Lung (tissue), 17 donors: ENCODE measurements at places on chromosomes 13 and 19. TPM values are rescaled to one million over a fixed set of nuclear protein-coding genes. Genes with fewer than 3 reads are reported as not detected.

DNA sequence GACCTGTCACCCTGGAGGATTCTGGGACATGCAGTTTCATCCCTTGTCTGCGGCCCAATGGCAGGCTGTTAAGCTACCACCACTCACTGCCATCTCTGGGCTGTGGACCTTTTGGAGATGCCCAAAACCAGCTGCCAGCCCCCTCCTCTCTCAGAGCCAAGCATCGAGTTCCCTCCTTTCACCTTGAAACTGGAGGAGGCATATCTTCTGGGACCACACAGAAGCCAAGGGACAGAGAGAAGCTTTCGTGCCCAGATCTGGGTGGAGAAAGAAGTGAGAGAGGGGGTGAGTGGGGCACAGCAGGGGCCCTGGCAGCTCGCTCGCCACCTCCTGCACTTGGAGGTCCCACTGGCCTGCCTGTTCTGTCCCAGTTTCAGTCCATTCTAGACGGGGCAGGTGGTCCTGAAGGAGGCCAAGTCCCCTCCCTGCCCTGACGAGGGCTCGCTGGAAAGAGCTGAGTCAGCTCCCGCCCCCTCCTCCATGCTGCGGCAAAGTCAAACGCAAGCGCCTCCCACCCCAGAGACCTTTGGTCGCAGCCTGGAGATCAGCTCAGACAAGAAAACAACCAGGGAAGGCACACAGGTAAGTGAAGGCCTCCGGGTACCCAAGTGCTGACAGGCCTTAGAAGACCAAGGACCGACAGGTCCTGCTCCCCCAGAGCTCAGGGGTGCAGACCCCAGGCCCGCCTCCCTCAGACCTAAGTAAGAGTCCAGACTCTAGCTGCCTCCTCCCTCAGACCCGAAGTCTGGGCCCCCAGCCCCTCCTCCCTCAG is 3.8 kb downstream of the BCAT2 start:
- H3K27ac ChIP-seq: no peak overlapping the region
- H3K4me1 ChIP-seq: peaks cover under 1% of the 10 kb centered on the region
- H3K4me3 ChIP-seq: no peak overlapping the region
- H3K36me3 ChIP-seq: no peaks in the 10 kb centered on the region
- H3K27me3 ChIP-seq: no peaks in the 10 kb centered on the region

CEACAM3 gene
- total RNA-seq: 4.3 TPM

DNA sequence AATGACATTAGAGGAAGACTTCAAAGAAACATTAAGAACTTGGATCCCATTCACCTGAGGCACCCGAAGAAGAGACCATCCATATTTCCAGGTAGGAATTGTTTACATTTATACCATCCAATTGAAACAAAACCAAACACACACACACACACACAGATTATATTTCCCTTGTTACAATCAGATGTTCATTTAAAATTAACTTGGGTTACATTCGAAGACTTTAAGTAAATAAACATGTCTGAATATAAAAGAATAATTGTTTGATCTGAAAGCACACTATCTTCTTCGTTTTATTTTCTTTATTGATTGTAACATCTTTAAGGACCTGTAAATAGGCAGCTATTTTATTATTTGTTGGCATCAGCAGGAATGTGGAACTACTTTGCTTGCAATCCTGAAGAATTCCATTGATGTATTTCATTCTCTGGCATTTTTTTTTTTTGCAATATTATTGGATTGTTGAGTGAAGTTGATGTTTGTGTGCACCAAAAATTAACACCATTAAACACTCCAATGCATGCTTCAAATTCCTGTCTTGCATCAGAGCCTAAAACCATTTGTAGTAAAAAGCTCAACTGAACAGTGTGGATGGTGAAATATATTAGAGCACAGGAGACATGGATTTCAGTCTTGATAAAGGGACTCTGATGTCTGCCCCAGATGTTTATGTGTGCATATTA is 85.3 kb upstream of the FRY start:
- H3K4me3 ChIP-seq: no peak overlapping the region
- H3K27ac ChIP-seq: no peak overlapping the region
- H3K27me3 ChIP-seq: no peaks in the 10 kb centered on the region
- DNase-seq: no peak
- peaks cover 12% of the 10 kb centered on the region for H3K4me1 ChIP-seq

PNMA8B gene
- total RNA-seq: 4.1 TPM
